ENCODE measurements at places on chromosomes 2 and 18.

DNA sequence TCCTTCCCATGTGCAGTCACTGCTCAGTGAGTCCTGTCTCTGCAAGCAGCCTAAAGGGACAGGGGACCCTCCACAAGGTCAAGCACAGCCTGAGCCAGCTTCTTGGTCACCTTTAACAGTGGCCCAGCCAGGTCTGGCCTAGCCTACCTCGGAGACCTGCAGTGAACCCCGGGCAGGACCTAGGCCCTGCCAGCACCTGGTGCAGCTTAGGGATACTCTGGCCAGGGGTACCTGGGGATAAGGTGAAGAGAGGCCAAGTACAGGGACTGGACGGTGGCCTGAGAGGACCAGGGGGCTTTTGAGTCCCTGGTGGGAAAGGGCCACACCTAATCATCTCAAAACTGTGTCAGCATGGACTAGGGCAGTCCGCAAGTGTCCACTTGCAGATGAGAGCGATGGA lies 67.8 kb downstream of the EMX1 start:
- no peak for DNase-seq

DNA sequence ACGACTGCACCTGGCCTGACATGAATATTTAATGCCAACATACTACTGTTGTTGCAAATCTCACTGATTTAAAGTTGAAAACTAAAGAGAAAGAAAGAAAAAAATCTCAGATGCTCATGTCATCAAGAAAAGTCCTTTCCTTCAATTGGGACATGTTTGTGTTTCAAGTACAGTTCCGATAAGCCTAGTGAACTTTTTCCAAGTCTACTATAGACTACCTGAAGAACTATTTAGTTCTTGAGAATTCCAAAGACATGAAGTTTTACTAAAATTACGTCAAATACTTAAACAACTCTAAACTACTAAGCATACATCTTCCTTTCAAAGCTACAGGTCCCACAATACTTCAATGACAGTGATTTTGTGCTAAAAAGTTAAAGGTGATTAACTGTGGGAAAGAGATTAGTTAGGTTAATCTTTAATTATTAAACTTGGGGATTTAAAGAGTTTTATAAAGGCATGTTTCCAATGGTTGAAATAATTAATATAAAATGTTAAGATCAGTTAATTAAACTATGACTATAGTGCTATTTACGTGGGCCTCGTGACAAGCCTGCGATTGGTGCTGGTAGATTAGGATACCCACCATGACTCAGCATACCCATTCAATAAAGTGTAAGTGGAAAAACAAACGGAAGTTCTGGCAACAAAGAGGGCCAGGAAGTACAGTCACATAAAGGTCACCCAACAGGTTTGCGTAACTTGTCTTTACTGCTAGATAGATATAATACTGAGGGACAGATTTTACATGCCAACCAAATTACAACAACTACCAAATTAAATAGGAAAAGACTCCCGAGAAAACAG lies 55.5 kb downstream of the SEPTIN10 start:
- no peak for DNase-seq

DNA sequence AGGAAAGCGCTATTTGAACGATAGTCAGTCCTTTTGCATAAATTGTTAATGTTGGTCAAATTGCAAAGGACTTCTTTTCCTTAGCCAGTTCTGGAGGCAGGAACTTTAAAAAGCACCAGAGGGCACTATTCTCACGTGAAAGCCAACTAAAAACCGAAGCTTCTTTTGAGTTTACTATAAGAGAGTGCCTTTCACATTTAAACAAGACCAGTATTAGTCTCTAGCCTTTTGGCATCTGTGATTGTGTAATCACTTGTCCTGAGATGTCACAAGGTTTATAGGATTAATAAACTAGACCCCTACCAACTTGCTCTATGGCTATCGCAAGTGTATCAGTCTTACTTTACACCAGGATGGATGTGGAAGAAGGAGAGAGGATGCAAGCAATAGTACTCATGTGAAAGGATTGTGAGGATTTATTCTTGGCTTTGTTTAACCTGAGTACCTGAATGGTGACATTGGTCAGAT lies 14.4 kb upstream of the STAT4 start:
- DNase-seq, result no peak

DNA sequence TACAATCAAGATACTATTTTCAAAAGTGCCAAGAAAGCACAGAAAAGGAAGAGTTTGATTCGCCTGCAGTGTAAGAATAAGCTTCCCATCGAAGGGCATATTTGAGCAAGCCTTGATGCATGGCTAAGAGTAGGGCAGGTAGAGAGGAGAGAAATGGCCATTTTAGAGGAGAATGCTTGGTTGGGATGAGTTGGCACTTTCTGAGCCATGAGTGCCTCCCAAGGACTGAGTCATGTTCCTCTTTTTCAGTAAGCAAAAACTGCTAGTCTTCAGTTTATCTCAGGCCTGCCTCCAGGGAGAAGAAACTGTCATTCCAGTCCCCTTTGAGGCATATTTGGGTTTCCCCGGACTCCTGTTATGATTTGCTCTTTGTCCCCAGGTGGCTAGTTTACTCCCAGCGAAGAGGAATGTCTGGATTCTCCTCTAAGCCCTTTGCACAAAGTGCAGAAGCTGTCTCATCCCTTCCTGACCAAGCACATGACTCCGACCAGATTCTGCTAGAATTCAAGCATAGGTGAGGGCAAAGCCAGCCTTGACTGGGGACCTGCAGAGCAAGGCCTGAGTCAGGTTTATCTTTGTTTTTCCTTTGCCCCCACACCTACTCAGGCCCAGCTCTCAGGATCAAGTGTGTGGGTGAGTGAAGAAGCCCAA lies 115.2 kb downstream of the TTC32 start:
- no peak for DNase-seq

DNA sequence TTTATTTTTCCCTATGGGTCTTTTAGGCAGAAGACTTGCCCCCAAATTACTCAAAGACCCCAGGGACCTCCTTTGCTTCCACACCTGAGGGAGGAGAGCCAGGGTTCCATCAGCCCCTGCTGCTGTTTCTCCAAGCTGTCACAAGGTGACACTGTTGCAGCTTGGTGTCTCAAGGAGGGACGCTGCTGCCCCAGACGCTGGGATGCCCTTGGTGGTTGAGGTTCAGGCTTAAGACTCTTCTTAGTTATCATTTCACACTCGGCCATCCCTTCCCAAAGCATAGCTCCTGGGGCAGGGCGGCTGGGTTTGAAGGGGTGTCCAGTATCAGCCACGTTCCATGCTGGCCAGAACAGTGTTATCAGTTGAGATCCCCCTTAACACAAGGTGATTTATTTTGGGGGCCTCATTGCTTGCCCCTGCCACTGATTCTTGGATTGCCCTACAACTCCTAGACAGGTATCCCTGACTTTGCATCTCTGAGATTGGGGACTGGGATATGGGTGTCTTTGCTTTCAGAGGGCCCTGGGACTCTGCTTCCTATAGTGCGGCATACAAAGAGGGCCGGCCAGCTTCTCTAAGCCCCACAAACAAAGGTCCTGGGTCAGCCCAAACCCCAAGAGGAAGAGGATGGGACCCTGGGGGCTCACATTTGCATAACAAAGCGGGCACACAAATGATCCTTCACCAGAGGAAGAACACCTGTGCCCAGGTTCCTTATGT lies 22.7 kb downstream of the GPR55 start:
- DNase-seq, result peak; percentile 36

DNA sequence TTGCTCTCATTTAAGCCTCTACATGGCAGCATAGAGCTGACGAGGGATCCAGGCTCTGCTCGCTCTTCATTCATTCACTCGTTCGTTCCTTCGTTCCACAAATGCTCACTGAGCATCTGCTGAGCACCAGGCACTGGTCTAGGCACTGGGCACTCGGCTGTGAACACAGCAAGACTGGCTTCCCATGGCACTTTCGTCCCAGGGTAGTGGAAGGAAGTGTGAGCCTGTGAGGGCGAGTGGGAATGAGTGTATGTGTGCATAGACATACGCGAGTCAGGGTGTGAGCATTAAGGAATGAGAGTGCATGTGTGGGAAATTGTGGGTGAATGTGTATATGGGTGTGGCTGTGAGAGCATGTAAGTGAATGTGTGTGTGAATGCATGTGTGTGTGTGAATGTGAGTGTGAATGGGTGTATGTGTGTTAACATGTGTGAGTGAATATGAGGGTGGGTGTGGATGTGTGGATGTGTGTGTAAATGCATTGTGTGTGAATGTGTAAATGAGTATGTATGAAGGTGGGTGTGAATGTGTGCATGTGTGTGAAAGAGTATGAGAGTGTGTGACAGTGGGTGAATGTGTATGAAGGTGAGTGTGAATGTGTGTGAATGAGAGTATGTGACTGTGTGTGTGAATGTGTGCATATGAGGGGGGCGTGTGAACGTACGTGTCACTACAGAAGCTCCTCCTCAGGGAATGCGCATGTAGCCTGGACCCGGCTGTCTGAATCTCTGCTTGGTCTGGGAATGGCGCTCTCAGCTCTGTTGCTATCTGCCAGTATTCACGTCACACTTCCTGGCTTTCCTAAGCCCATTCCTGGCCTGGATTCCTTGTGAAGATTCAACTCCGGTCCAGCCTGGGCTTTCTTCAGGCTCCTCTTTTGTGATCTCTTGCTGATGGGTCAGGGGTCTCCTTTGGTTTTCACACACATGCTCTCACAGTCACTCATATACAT lies 28.8 kb downstream of the SNORC start:
- no peak for DNase-seq

DNA sequence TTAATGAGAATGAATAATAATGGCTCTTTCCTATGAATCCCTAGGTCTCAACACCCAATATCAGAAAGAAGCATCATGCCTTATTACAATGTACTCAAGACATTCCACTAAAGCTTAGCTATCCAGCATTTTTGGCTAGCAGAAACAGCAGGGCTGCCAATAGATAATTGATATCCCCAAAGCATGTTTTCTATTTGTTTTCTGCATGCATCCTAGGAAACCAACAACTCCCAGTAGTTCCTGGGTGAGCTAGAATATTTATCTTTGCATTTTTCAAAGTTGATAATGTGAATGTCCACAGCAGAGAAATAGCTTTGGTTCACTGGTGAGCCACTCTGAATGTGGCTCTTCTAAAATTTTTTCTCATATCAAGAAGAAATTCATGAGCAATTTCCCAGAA lies 5.8 kb upstream of the ANTXR1 start:
- DNase-seq, result no peak

DNA sequence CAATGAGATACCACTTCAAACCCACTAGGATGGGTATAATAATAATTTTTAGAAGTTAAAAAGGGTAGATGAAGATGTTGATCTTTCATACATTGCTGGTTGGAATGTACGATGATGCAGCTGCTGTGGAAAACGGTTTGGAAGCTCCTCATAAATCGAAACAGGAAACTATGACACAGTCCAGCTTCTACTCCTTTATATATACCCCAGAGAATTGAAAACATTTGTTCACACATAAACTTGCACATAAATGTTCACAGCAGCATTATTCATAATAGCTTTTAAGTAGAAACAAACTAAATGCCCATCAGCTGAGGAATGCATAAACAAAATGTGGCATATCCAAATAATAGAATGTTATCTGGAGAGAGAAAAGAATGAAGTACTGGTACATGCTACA lies 95.0 kb downstream of the STRADB start:
- no peak for DNase-seq

DNA sequence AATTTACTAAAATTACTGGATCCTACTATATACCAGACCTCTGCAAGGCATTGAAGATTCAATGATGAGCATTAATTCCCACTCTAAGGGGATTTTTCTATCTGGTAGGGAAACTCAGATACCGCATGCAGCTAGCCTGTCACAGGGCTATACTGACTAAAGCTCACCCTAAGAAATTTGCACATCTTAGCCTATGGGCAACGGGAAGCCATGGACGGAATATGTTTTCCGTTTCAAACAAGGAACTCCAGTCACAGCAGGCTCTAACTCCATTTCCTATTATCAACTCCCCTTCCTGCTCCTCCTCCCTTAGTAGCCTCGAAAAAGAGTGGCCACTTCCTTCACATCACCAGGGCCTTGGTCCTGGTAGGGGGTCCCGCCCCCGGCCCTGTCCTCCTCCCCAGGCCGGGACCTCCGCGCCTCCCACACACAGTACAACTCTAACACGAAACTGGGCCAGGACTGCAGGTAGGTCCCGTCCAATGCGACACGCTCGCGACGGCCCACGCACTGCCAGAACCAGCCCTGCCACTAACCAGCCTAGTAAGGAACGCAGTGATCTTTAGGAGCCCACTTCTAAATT lies 659 bp upstream of the COX5B start:
- no peak for DNase-seq

DNA sequence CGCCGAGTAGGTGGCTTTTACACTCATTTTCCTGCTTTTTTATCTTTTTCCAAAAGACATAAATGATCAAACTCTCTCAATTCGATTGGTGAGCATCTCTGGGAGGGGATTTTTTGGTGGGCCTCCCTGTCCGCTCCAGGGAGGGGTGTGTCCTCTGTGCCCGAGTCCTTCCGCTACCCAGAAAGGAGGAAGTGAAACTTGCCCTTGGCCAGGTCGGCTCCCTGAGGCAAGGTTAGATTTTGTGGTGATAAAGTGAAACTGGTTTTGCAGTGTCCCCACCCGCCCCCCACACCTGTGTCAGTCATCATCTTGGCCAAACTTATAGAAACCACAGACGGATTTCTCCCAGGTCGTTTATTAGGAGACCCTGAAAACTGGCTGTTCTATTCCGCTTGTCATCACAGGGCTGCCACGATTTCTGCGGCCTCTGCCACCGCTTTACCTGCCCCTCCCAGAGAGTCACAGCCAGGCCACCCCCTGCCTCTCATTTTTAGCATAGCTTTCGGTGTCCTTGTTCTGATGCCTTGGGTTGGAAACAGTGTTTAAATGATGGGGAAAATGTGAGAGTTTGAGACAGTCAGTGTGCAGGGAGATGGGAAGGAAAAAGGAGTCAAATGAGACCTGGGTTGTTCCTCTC lies 93.6 kb downstream of the SH3BP4 start:
- no peak for DNase-seq
